ENCODE measurements at places on chromosomes 5 and 9. TPM values are rescaled to one million over a fixed set of nuclear protein-coding genes. Genes with fewer than 3 reads are reported as not detected.
A peak's percentile ranks its signal among the peaks of the same experiment; 100 is the strongest.

DNA sequence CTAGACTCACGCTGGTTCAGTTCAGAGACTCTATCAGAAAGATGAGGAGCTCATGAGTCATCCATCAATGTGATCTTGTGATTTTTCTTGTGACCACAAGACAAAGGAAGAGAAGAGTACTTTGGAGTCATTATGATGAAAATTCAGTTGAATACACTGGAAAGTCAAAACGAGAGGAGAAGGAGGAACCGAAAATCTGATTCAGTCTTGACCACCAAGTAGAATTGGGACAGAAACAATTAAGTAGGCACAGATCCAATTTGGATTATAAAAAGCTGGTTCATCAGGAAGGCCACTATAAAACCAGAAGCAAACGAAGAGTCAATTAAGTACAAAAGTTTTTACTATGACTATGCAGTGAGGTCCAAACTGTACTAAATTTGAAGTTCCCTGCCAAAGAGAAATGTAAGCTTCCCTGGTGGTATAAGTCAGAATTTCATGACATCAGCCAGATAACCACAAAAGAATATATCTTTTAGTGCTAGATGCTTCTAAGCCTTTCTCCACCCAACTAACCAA, 90.9 kb downstream of the THBS4 start:
- DNase-seq: no peak

- no peak for DNase-seq
Observed at GRCh38 chr5:6781716-6782115, 68.5 kb downstream of the TENT4A start.

CNTNAP3B gene
- 80.4 TPM for total RNA-seq

FYB1 gene
- total RNA-seq: 0.44 TPM

DNA sequence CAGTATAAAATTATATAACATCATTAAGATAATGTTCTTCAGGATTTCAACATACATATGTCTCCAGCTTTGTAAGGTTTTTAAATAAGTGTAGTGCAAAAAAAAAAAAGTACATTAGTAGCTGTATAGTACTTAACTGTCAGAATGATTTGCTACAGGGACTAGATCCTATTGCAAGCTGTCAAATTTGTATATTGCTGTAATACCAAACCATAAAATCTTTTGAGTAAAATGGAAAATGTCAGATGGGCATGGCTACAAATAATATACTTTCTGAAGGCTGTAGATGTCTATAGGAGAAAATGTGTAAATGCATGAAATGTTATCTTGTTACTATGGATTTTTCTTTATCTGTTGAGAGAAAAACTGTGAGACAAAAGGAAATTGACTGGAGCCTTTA, 298.5 kb downstream of the KDM4C start:
- DNase-seq: no peak

- DNase-seq: no peak
Observed at GRCh38 chr9:6802926-6803325, 45.2 kb downstream of the KDM4C start.

TRIM52 gene
- total RNA-seq: 10.1 TPM

DNA sequence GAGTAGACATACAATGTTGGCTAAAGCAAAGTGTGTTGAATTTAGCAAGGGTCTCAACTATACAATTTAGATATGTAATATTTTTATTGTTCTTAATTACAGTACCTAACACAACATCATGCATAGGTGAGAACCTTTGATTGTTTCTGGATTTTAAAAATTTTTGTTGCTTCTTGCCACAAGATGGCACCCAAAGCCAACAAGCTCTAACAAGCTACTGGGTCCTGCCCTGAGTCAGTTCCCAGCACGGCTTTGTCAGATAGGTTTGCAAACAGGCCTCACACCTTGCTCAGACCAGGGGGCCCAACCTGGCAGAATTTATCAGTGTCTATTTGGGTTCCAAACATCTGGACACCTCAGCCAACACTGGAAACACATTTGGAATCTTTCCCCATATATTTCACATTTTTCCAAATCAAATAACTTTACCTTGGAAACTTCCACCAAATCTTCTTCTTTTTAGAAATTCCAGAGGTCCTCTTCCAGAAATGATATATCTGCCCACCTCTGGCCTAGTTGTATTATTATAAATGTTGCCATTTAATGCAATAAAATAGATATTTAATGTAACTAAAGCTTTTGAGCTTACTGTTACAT, 49.5 kb upstream of the EGFLAM start:
- DNase-seq: peak; percentile 22

DNA sequence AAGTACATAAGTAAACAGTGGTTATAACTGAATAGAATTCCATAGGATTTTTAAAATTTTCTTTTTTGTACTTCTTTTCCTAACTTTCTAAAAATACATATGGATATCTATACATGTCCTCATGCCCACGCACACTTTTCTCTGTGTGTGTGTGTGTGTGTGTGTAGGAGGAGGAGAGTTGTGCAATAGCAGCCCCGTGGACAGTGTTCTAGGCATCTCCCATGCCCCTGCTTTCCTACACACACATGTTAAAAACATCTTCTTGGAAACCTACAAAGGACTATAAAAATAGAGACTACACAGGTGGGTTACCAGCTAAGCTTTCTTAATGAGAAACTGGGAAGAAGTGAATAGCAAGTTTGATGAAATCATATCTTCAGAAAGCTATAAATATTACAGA, 19.8 kb upstream of the HEXB start:
- DNase-seq: no peak

- no peak for DNase-seq
Observed at GRCh38 chr9:128713941-128714573, 9.9 kb downstream of the ZDHHC12 start.

DNA sequence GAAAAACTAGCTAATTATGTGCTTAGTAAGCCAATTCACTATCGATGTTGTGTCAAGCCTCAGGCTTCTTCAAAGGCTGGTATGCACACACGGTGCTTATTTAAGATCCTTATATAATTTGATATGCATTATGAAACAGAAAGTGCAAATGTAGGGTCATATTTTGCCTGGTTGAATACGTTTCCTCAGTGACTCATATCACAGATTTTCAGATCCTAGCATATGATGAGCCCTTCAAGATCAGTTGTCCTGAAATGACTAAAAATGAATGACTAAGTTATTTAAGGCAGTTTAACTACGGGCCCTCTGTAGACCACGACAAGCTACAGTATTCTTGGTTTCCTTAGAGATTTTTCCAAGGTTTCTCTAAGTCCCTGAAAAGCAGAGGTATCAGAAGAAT, 778.3 kb downstream of the PRELID2 start:
- DNase-seq: peak; percentile 37

GRCh38 chr9:131475956-131476776, 26.6 kb upstream of the POMT1 start:
- no peak for DNase-seq

DNA sequence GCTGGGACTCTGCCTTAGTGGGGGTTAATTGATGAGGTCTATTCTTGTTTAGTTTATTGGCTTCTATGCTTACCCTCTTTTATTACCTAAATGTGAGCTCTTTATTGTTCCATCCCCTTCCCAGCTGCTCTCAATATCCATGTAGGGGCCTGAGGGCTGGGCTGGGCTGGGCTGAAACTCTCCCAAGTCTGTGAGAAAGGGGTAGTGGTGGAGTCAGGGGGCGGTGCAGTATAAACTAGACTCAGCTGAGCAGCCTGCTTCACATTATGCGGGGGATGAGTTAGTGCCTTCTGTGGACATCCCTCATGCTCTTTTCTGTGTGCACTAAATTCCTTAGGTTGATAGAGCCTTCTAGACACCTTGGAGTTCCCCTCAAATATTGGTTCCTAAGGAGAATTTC, 451.8 kb upstream of the PTGER4 start:
- no peak for DNase-seq

- no peak for DNase-seq
Observed at GRCh38 chr9:20997503-20998076, 33.9 kb downstream of the HACD4 start.

DNA sequence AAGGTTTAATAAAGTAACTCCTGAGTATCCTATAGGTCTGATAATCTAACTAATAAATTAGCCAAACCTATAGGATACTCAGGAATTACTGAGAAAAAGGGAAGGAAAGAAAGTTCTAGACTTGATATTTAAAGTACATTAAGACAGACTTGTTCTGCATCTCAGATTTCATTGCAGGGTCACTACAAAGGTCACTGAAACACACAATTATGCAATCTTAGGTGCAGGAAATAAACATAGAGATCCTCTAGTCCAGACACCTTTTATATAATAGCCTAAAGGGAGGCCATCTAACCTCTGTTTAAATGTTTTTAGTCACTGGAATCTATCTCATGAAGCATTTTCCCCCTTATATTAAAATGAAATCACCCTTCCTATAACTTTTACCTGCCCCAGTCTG, 1215.7 kb downstream of the MAT2B start:
- DNase-seq: no peak

PAM gene
- 176 TPM for total RNA-seq

DNA sequence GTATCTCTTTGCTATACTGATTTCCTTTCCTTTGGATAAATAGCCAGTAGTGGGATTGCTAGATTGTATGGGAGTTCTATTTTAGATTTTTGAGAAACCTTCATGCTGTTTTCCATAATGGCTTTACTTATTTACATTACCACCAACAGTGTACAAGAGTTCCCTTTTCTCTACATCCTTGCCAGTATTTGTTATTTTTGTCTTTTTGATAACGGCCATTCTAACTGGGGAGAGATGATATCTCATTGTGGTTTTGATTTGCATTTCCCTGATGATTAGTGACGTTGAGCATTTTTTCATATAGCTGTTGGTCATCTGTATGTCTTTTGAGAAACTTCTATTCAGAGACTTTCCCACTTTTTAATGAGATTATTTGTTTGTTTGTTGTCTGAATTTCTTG, 25.8 kb downstream of the NADK2 start:
- DNase-seq: no peak

GRCh38 chr5:7869474-7870136, 657 bp downstream of the MTRR start:
- DNase-seq: peak; percentile 30

GRCh38 chr5:32020271-32020670, 153.8 kb downstream of the GOLPH3 start:
- DNase-seq: no peak

All from endothelial cell of umbilical vein (primary cell).